HT1080 (cell line): ENCODE measurements at places on chromosomes 4 and X. TPM values are rescaled to one million over a fixed set of nuclear protein-coding genes. Genes with fewer than 3 reads are reported as not detected.
A peak's percentile ranks its signal among the peaks of the same experiment; 100 is the strongest.

- peak; percentile 74 for DNase-seq
Observed at GRCh38 chrX:38061335-38061734, 55.0 kb downstream of the SYTL5 start.

GRCh38 chrX:68929332-68930150 is 100.7 kb downstream of the EFNB1 start:
- DNase-seq, result peak; percentile 86

DNA sequence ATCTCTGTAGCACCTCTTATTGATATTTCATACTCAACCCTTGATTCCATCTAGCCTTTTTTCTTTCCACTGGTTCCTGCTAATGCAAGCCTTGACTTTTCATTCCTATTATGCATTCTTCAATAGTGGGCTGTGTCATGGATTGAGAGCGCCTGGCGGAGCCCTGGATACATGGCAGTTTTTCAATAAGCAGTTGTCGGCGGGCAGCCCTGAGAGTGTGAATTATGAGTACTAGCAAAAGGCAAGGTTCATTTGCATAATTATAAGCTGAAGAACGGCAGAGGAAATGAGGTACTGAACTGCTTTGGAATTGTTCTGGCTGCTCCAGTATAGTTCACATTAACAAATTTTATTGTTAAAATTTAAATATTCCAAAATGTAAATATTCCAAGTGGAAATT is 339.7 kb upstream of the VCX start:
- DNase-seq, result no peak

GRCh38 chrX:130025256-130025655 is 42.8 kb downstream of the BCORL1 start:
- no peak for DNase-seq

DNA sequence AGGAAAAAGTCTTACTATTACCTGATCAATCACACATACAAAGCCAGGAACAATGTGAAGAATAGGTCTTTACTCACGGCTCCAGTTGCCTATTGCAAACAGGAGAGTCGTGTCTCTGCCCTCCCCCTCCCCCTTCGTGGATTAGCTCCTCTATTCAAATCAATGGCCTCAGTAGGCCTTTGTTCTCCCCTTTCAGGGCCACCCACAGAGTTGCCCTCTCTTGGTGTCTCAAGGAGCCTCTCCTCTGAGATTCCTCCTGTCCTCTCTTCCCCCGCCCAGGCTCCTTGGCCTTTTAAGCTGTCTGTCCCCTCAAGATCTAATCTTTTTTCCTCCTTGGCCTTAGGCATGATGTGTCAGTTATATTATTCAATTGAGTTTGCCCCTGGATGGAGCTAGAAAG is 107.2 kb upstream of the NALF2 start:
- DNase-seq, result no peak

DNA sequence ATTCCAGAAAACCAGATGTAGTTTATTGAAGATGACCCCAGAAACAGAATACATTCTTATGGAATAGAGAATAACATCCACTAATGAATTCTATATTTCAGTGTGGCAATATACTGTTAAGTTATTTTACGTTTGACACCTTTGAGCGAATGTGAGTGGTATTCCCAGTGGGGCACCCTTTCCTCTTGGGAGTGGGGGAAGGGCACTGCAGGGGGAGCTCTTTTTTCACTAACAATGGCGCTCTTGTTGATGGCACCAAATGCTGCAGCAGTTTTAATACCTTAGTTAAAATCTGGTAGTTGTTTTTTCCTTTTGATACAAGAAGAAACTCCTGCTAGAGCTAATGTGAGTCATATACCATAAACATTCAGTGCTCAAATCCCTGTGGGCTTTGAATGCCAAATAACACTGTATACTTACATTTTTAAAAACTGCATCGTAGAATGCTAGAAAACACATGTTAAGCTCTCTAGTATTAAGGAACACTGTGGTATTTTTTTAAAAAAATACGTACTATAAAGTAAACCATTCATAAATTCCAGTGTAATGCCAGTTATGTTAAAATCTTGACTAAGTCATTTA is 178.5 kb downstream of the DCHS2 start:
- peak; percentile 13 for DNase-seq

DNA sequence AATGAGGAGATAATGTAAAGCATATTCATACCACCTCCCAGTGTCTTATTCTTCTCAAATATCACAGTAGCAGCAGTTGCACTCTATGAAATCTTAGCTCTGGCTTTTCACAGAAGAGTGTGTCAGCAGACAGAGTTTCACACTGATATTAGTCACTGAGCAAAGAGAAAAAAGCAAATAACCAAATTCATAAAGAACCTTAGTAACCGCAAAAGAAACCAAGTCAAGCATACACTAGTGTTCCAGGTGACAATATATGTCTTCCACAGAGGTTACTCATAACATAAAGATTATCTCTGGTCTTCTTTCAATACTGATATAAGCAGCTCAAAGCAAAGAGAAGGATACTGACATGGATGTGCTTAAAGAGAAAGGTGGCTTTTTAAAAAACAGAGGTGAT is 181.7 kb upstream of the EDNRA start:
- DNase-seq, result peak; percentile 53

DNA sequence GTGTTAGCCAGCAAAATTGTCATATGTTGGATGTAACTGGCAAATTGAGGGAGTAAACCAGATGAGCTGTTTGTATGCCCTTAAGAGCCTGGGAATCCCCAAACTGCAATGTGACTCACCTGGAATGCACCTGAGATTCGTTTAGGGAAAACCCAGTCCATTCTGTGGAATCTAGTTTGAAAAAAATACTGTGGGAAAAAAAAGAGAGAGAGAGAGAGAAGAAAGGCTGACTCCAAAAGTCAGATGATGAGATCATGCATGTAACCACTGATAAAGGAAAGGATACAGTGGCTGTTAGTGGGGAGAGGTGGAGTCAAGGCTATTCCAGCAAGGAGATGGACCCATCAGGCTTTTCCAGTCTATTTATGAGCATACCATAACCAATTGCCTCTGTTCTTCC is 48.5 kb downstream of the SLC9A7 start:
- DNase-seq, result peak; percentile 11

- no peak for DNase-seq
Observed at GRCh38 chrX:643911-644303, 13.3 kb downstream of the SHOX start.

- DNase-seq, result peak; percentile 32
Observed at GRCh38 chr4:145154573-145154972, 25.8 kb downstream of the OTUD4 start.

- peak; percentile 49 for DNase-seq
Observed at GRCh38 chrX:47796433-47796906, 40.2 kb upstream of the ZNF81 start.

- DNase-seq, result no peak
Observed at GRCh38 chr4:163107754-163108153, 58.9 kb downstream of the NAF1 start.

DNA sequence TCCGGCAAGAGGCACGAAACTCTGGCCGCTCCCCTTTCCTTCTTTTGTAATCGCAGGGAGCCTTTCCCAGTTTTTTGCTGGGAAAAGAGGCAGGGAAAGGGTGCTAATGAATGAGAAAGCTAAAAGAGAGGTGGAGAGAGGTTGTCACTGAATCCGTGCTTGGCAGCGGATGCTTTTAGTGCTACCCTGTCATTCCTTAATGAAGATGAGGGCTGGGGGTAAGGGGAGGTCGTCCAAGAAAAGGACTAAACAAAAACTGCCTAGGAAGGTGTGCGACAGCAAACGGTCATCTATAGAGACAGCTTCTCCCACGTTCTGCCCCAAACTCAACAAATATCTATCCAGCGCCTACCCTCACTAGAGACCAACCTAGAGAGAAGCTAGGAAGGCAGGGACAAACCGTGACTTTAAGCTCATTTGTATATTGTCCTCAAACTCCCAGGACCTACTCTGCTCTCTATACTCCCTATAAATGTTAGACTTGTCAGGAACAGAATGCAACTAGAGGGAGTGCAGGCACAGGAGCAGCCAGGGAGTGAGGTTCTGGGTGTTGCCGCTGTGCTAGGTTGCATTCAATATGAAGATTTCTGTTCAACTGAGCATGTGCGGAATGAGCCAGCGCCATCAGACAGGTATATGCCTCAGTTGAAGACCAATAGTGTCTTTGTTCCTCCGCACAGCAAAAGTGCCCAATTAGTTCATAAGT is 777 bp upstream of the CASK start:
- DNase-seq, result peak; percentile 23

- DNase-seq, result no peak
Observed at GRCh38 chr4:182222766-182223165, 20.4 kb upstream of the TENM3 start.

GRCh38 chr4:54842656-54843055 is 184.9 kb downstream of the KIT start:
- DNase-seq, result no peak

- DNase-seq, result no peak
Observed at GRCh38 chr4:55018521-55018920, 106.9 kb downstream of the KDR start.

- DNase-seq, result no peak
Observed at GRCh38 chrX:71109051-71109450, 2.3 kb downstream of the IL2RG start.

- DNase-seq, result no peak
Observed at GRCh38 chr4:140906993-140907962, 151.1 kb upstream of the TBC1D9 start.

GRCh38 chr4:2860391-2861348 is 17.0 kb downstream of the ADD1 start:
- no peak for DNase-seq

DNA sequence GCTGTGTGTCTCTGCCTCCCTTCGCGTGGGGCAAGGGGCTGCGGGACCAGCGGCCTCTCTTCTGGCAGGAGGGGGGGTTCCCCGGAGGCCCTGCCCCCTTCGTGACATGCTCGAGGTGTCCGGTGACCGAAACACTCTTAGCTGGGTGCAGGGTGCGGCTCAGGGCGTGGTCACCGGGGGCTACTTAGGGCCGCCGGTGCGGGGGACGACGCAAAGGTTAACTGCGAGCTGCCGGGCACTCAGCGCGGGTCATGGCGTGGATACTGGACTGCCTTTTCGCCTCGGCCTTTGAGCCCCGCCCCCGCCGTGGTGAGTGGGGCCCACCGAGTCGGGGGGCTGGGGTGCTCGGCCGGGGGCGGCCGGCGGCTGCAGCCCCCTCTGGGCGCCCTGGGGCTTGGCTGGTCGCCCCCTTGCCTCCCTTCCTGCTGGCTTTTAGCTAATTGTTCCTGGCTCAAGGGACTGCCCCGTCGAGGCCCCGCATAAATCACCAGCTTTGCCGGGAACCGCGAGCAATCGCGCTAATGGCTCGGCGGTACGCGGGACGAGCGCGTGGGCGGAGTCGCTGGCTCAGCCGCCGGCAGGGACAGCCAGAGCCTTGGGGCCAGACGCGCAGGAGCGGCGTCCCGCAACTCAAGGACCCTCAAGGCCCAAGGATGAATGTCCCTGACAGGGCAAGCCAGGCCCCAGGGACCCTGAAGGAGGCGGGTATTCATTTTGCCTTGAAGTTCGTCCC is at the start of gene ARHGAP36:
Gene ARHGAP36 (plus strand): TSS at position 211 of the 733 bp plus-strand sequence. CDS start 23,320 bp downstream, outside the sequence.
- no peak for DNase-seq

DNA sequence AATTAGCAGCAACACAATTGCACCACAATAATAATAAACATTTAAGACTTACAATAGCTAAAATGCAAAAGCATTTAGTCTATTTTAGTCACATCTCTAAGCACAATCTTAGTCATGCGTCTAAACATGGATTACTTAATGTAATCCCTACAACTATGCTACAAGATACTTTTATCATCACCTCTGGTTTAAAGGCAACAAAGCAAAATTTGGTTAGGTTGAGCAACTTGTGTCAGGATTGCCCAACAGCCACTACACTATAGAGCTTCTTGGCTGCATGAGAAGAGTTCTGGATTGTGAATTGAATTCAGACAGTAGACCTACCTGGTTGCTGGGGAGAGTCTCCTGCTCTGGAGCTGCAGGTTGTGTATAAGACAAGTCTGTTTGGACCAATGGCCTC is 146.5 kb upstream of the PUDP start:
- no peak for DNase-seq

GRCh38 chrX:332916-333610 is 14.5 kb upstream of the GTPBP6 start:
- no peak for DNase-seq

DNA sequence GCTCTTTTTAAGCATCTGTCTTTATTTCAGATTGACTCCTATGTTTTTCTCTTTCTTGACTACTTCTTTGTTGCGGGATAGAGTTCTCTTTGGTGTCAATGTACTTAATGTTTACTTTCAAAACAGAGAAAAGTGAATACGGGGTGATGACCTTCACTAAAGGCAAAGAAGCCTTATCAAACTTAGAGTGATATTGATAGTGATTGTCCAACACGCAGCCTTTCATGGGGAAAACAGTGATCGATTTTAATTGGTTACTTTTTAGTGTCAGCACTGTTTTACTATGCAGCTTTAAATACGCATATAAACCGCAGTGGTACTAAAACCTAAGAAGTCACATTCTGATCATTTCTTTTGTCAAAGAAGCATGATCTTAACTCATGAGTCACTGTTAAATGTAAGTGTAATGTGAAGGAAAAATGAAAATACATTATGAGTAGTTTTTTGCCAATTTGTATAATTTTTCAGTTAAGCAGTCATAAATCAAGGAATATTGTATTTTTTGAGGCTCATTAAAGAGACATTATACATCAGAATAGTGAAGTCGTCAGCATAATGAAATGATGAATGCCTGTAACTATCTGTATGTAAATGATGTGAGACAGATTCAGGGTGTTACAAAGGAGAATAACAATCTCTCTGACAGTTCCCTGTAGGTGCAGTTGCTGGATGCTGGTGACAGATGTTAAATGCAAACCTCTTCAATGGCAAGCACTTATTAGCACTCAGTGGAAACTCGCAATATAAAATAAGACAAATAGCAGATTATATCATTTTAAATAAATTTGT is 2082.8 kb upstream of the TENM3 start:
- no peak for DNase-seq

DNA sequence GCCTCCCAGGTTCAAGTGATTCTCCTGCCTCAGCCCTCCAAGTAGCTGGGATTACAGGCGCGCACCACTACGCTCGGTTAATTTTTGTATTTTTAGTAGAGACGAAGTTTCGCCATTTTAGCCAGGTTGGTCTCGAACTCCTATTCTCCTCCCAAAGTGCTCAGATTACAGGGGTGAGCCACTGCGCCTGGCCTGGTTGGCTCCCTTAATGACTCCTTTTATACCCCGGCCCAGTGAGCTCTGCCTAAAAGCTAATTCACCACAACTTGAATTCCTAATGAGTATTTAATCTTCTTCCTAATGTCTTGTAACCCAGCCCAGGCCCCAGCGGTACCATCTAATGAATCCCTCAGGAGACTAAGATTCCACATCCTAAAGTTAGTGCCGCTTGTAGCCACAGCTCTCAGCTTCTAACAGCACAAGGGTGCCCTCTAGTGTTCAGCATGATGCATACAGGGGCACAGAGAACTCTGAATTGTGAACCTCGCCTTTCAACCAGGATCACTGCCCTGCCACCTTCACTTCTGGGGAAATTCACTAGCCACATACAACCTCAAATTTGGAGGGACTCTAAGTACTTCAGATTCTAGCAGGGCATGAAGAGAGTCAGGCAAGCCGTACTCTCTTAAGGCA is 89.5 kb downstream of the OR13H1 start:
- peak; percentile 36 for DNase-seq

The TLR10 gene
- total RNA-seq, result 0.03 TPM in 1 of 2 replicates, not detected in the other

The CISD2 gene
- total RNA-seq, result 51.3 and 67.5 TPM in 2 replicates

The MGAT4D gene
- total RNA-seq, result not detected in 2 replicates

The MAGEB17 gene
- not detected in 2 replicates for total RNA-seq

The NPFFR2 gene
- 8.3 and 13.6 TPM in 2 replicates for total RNA-seq

The NPY1R gene
- 0.20 and 0.27 TPM in 2 replicates for total RNA-seq

The ZCCHC18 gene
- 0.94 and 1.2 TPM in 2 replicates for total RNA-seq

The CHRDL1 gene
- total RNA-seq, result 3.9 and 4.1 TPM in 2 replicates

The TKTL2 gene
- not detected in 2 replicates for total RNA-seq

The ALPK1 gene
- total RNA-seq, result 3.7 and 5.1 TPM in 2 replicates

The ERCC6L gene
- total RNA-seq, result 10.1 and 10.5 TPM in 2 replicates

The NAP1L2 gene
- 0.67 and 0.80 TPM in 2 replicates for total RNA-seq
